Heart right ventricle (tissue), 16 donors: ENCODE measurements at places on chromosomes 1 and 21. TPM values are rescaled to one million over a fixed set of nuclear protein-coding genes. Genes with fewer than 3 reads are reported as not detected.

DNA sequence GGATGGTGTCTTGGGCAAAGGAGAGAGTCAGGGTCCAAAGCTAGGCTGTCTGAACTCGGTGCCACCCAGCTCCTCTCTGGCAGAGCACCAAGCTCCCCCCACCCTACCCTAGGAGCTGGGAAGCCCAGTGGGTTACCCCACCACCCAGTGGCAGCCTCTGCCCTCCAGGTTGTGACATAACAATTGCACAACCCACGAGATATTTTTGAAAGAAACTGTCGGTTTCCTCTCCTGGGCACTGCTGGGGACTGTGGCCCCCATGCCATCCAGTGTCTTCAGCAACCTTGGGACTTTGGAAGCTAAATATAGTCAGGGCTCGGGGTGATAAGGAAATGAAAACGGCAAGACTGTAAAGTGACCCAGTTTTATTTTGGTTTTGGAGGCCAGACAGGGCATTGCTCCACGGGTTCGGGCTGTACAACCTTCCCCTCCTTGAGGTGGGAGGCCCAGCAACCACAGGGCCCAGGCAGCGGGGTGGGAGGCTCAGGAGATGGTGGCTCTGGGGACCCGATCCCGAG lies 1.4 kb downstream of the CITED4 start:
- DNase-seq = no peak

- no peak for DNase-seq
Observed at GRCh38 chr1:119816407-119816806, 5.1 kb upstream of the REG4 start.

- DNase-seq = no peak
Observed at GRCh38 chr1:229279242-229279641, 8.3 kb downstream of the RAB4A start.

DNA sequence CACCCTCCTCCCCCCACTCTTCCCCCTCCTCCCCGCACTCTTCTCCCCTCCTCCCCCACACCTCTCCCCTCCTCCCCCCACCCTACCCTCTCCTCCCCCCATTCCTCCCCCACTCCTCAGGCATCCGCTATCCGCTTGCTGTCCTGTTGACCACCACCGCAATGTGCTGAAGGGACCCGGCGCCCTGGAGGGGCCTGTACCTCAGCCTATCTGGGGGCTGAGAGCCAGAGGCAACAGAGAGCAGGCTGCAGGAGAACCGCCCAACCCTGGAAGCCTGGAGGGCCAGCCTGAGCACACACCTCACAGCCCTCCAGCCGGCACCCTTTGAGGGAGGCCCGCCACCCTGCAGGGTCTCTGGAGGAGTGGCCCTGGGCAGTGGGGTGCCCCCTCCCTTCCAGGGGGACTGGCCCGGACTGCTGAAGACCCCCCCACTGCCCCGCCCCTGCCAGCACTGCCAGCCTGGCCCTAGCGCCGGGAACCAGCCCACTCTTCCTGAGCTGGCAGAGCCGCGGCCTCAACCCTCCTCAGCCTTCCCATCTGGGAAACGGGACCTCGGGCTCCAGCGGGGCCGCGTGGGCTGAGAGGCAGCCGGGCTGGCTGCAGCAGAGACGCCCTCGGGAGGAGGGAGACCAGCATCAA lies 1.2 kb downstream of the C1QTNF12 start:
- DNase-seq = no peak

DNA sequence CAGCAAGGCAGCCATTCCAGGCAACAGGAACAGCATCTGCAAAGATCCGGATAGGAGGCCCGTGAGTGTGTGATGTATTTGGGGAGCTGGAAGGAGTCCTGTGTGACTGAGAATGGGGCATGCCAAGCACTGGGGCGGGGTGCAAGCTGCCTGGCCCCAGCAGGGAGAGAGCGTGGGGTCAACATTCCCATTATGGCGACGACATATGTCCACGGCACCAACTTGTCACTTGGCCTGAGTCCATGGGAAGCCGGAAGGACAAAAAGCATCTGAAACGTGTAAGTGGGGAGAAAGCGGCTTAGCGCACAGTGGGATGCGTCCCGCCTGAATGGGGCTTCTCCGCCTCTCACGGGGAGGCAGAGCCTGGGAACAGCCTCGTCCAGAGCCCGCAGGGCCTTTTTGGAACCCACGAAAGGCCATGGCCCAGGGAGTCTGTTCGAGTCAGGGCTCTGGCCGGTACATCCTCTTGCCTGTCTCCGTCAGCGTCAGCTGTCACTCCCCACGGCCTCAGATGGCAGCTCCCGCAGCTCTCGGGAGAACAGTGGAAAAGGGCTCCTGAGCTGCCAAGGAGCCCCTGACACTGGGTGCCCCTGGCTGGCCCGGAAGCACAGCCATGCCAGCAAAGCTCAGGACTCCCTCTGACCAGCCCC lies 12.4 kb downstream of the EPHB2 start:
- no peak for DNase-seq

GRCh38 chr1:201882665-201883132 lies 6.0 kb upstream of the SHISA4 start:
- DNase-seq = no peak

GRCh38 chr1:160429125-160429561 lies 28.8 kb downstream of the VANGL2 start:
- no peak for DNase-seq

DNA sequence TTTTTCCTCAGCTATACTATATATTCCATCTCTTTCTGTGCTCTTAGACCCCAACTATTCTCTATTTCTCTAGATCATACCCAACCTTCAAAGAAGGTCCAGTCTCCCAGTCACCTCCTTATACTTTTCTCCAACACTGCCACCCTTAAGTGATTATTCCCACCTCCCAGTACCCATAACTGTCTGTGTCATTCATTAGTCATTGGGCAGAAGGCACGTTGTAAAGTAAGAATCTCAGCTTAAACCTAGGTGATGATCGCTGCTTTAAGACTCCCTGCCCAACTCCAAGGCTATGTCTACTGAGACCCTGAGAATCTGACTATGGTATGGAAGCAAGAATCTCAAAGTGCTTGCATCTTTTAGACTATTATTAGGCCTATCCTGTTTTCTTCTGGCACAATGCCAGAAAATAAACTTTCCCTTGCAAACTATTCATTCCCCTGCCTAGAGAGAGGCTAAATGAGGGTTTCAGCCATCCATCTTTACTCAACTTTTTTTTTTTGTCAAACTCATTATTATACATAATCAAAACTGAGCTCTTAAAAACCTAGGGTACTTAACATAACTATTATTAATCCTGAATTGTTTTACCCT lies 174.3 kb upstream of the DPT start:
- DNase-seq = no peak

- no peak for DNase-seq
Observed at GRCh38 chr1:111690306-111690617, 48.9 kb downstream of the INKA2 start.

DNA sequence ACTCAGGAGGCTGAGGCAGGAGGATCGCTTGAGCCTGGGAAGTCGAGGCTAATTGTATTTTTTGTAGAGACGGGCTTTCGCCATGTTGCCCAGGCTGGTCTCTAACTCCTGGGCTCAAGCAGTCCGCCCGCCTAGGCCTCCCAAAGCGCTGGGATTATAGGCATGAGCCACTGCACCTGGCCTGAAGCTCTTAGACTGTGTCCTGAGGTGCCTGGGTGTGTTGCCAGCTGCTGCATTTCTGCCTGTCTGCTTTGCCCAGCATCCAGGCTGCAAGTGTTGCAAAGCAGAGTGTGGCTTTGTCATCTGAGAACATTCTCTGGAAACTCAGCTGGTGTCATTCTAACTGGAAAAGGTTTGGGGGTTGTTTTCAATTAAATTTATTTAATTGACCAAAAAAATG lies 105.0 kb downstream of the HUNK start:
- no peak for DNase-seq

- peak; percentile 2 for DNase-seq
Observed at GRCh38 chr21:45355573-45355972, 49.4 kb upstream of the COL18A1 start.

Gene TTLL7
- polyA plus RNA-seq = 1.0 TPM

Gene TRAF3IP3
- polyA plus RNA-seq = 0.59 TPM

Gene AGT
- polyA plus RNA-seq = 94.7 TPM

Gene RASAL2
- 3.5 TPM for polyA plus RNA-seq

Gene SPRR2F
- not detected for polyA plus RNA-seq

Gene TSHB
- not detected for polyA plus RNA-seq

Gene CD34
- polyA plus RNA-seq = 38.8 TPM
